ENCODE measurements at places on chromosomes 3 and 15.

- no peak for DNase-seq
These were observed 25.2 kb downstream of the GOLGA6D start for GRCh38 chr15:75307778-75308390.

DNA sequence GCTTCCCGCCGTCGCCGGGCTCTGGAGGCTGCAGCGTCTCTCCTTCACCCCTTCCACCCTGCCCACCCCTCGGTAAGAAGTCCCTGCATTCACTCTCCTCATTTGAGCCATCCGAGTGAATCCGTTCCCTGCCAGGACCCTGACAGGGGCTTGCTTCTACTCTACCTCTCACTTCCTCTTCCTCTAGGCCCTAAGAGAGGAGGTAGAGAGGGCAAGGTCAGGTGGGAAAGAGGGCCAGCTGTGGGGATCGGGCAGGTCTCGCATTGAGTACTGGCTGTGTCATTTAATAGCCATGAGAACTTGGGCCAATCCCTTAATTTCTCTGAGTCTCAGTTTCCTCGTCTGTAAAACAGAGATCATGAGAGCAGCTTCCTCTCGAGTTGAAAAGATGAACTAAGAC, 283.6 kb downstream of the UACA start:
- no peak for DNase-seq

DNA sequence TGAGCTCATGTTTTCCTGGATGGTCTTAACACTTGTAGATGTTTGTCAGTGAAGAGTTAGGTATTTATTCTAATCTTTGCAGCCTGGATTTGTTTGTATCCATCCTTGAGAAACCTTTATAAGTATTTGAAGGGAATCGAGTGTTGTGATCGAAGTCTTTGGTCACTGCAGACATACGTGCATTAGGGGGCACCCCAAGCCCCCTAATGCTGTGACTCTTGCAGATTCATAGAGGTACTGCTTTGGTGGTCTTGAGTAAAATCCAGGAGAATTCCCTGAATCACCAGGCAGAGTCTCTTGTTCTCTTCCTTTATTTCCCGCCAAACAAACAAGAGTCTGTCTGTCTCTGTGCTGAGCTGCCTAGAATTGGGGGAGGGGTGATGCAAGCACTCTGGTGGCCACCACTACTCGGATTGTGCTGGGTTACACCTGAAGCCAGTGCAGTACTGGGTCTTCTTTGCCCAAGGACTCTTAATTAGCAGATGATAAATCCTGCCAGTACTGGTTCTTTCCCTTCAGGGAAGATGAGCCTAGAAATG, 170.5 kb upstream of the POU1F1 start:
- DNase-seq: no peak

- DNase-seq: no peak
These were observed 23.0 kb downstream of the PLA2G4E start for GRCh38 chr15:41997845-41998244.

- peak; percentile 87 for DNase-seq
These were observed 53.8 kb downstream of the IQSEC1 start for GRCh38 chr3:13019243-13020095.
